ENCODE measurements at places on chromosomes 11 and 22.

- DNase-seq: no peak
These were observed 48.7 kb downstream of the TIMP3 start for GRCh38 chr22:32850157-32850556.

- no peak for DNase-seq
These were observed 90.5 kb upstream of the LUZP2 start for GRCh38 chr11:24406389-24406788.

DNA sequence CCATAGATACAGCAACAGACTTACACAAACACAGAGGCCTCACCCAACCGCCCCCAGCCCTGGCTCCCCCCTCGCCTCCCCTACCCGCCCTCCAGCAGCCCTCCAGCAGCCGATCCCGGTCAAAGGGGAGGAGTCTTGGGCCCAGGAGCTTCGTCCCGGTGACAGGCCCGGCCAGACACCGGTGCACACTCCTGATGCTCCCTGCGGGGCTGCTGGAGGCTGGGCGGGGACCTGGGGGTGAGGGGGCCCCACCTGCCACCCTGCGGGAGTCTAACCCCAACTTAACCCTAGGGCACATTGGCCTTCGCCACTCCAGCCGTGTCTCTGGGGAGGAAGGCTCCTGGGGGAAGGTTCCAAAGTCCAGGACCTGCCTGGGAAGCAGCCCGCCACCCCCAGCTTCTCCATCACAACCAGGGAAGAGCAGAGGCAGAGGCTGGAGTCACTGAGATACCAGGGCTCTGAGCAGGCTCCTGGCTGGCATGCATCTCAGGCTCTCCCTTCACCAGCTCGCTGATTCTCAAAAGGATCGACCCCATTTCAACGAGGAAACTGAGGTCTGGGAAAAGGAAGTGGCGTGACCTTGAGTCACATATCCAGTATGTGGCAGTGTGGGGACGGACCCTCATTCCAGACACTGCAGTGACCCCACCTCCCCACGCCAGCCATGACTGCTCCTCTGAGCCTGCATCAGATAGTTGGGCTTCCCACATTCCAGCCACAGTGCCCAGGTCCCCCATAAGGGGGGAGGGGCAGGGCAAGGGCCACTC is 14.4 kb downstream of the BCL9L start:
- no peak for DNase-seq

- no peak for DNase-seq
These were observed 26.7 kb downstream of the CARS1 start for GRCh38 chr11:3030289-3031070.

- DNase-seq: no peak
These were observed 9.7 kb upstream of the FXYD2 start for GRCh38 chr11:117834068-117834810.

- DNase-seq: peak; percentile 78
These were observed 57.9 kb downstream of the SYTL2 start for GRCh38 chr11:85752890-85753581.

DNA sequence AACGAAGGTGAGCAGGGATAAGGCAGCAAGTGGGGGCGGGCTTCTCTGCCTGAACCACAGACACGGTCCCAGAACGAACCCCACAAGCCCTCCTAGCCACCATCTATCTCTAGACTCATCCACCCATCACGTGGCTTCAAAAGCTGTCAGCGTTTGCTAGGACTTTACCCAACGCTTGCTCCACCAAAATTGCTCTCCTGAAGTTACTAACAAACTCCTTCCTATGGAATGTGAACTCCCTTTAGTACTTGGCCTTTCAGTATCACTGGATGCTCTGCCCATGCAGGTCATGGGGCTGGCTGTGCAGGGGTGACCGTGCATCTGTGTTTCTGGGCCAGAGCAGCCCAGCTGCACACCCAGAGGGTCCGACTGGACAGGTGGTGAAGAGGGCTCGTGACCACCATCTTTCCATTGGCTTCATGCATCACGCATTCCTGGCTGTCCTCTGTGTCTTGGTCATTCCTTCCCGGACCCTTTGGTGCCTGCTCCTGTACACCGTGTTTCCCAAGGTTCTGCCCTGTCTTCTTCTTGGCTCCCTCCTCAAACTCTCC is 85.1 kb downstream of the MYO7A start:
- DNase-seq: no peak

GRCh38 chr11:86571273-86571948 is 101.0 kb downstream of the ME3 start:
- DNase-seq: no peak

- DNase-seq: no peak
These were observed 1.1 kb upstream of the PDGFD start for GRCh38 chr11:104165014-104165413.

- no peak for DNase-seq
These were observed 4.2 kb downstream of the MRGPRF start for GRCh38 chr11:69008737-69009440.

GRCh38 chr22:19422440-19423301 is 8.9 kb downstream of the HIRA start:
- no peak for DNase-seq

GRCh38 chr11:127440616-127441015 is 440.0 kb upstream of the KIRREL3 start:
- DNase-seq: no peak

GRCh38 chr11:108727665-108728064 is 62.8 kb downstream of the DDX10 start:
- no peak for DNase-seq

GRCh38 chr11:77801477-77801876 is 19.0 kb downstream of the RSF1 start:
- no peak for DNase-seq

- no peak for DNase-seq
These were observed 98.6 kb upstream of the AKIP1 start for GRCh38 chr11:8812438-8812837.

GRCh38 chr11:22666688-22667439 is 453 bp downstream of the GAS2 start:
- no peak for DNase-seq

DNA sequence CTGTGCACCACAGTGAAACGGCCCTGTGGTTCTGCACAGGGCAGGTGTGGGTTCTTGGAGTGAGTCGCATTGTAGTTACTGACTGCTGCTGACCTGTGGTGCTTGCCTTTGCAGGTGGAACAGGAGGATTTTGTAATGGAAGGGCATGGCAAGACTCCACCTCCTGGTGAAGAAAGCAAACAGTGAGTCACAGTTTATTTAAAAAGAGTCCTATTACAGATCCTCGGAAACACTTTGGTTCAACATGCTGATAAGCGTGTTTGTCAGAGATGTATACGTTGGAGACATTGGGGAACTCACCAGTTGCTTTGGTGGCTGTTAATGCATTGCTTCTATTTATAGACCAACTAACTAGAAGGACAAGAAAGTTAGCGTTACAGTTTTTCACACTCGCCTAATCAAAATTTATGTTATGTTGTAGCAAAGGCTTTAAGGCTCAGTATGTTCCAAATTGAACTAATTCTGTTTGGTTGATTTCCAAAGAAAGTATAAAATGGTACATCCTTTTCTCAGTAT is 21.7 kb upstream of the TNRC6B start:
- no peak for DNase-seq

DNA sequence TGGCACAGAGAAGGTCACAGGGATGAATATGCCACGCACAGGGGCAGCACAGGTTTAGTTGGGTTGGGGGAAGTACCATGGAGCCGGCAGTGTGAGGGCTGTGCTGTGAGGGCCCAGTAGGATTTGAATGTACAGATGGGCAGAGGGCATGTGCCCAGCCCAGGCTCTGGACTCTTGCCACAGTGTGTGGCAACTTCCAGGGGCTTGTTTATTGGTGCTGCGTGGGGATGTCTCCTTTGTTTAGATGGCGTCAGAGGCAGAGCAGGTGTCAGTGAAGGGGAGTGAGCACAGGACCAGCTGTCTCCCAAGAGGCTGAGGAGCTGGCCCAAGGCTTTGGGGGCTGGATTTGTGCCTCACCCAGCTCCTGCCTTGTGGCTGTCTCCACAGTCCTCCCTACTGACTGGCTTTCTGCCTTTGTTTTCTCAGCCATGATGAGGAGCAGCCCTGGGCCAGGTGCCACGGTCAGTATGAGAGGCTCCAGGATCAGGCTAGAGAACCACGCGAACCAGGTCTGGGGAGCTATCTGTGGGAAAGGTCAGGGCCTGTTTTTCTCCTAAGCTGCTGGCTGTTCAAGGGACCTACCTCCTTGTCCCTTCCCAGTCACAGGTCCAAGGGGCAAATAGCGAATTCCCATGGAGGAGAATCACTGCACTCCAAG is 21.9 kb downstream of the SUN2 start:
- DNase-seq: no peak

DNA sequence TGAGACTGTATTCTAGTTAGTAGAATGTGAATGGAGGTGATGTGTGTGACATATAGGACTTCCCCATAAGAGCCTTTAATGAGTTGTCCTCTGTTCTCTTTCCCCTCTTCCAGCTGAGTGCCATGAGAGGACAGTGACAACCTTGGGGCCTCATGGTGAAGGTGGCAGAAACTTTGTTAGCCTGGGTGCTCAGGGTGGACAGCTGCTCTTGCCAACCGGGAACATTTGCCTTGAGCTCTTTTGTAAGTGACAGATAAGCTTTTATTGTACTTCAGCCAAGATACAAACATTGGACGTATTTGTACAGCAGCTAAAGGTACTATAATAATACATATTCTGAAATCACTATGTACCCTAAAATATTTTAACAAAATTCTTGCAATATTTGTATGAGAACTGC is 33.0 kb upstream of the PLET1 start:
- DNase-seq: no peak

DNA sequence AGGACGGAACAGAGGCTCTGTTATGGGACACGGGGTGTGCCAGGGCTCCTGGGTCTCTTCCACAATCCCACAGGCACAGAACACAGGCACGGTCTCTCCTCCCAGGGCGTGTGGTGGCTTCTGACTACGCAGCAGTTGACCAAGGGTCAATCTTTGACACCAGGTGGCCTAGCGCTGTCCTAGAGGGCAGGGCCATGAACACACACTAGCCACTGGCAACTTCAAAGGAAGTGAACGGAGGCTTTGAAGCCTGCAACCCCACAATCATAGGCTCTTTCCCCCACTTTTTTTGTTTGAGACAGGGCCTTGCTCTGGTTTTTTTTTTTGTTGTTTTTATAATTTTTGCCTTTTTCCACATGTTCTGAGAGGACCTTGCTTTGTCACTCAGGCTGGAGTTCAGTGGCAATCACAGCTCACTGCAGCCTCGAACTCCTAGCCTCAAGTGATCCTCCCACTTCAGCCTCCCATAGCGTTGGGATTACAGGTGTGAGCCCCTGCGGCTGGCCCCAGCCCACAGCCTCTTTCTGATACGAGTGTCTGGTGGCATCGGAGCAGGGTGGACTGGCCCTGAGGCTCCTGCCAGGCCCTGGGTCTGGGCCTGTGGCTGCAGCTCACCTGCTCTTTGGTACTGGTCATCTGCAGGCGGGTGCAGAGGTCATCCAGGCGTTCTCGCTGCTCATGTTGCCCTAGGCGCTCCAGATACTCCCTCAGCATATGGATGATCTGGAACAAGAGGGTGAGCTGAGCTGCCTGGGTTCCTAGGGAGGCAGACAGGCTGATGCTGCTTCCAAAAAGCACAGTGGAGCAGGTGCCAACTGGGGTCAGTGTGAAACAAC is 9.1 kb downstream of the GALR3 start:
- no peak for DNase-seq

- no peak for DNase-seq
These were observed 468.0 kb downstream of the OPCML start for GRCh38 chr11:133064152-133064877.

- no peak for DNase-seq
These were observed 896.7 kb upstream of the ANO3 start for GRCh38 chr11:25435197-25435596.

GRCh38 chr11:129978447-129978846 is 24.2 kb downstream of the PRDM10 start:
- DNase-seq: no peak
